CD4-positive, alpha-beta T cell treated with Interleukin-15 for 1 hour (primary cell): ENCODE measurements at places on chromosomes 13 and 19.
A peak's percentile ranks its signal among the peaks of the same experiment; 100 is the strongest.

DNA sequence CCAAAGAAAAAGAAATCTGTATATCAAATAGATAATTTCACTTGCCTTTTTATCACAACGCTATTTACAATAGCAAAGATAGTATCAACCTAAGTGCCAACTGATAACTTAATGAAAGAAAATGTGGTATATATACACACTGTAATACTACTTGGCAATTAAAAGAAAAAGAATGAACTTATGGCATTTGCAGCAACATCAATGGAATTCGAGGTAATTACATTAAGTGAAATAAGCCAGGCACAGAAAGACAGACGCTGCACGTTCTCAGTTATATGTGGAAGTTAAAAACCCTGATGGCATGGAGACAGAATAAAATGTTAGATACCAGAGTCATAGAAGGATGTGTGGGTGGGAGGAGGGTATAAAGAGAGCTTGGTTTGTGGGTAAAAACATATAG, 1260.5 kb upstream of the PCDH9 start:
- DNase-seq: no peak

DNA sequence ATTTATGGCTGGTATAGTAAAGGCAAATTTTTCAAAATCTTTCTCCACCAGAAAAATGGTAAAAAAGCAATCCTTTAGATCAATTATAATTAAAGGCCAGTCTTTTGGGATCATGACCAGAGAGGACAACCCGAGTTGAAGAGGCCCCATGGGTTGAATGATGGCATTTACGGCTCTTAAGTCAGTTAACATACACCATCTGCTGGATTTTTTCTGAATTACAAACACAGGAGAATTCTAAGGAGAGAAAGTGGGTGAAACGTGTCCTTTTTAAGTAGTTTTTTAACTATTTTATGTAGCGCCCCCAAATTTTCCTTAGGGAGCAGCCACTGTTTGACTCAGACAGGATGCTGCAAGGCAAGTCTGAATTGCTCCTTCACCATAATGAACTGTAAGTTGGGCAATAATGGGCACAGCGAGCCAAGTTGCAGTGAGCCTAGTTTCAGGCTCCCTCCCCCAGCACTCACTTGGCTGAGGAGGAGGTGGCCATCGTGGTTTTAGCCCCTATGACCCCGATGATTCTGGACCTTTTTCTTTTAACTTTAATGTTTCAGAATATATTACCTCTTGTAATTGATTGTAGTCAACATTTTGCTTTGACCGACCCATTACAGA, 13.6 kb upstream of the ZNF611 start:
- DNase-seq: no peak

GRCh38 chr19:37763488-37763887, 15.9 kb downstream of the ZNF573 start:
- no peak for DNase-seq

DNA sequence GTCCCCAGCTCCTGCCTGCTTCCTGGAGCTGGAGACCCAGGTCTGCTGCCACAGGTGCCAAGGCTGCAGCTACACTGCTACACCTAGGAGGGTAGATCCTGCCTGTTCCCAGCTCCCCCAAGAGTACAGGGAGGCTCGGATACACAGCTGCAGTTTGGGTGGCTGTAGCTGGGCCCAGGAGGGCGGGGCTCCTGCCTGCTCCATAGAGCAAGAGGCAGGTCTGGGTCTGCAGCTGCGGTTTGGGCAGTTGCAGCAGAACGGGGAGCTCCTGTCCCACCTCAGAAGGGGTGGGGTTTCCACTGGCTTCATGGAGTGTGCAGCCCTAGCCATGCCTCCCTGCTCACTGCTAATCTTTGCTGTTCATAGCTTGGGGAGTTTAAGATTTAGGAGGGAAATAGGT, 199.0 kb downstream of the NUFIP1 start:
- DNase-seq: no peak

- DNase-seq: peak; percentile 72
Measured at GRCh38 chr19:1264801-1265614, 4.1 kb upstream of the CIRBP start.

DNA sequence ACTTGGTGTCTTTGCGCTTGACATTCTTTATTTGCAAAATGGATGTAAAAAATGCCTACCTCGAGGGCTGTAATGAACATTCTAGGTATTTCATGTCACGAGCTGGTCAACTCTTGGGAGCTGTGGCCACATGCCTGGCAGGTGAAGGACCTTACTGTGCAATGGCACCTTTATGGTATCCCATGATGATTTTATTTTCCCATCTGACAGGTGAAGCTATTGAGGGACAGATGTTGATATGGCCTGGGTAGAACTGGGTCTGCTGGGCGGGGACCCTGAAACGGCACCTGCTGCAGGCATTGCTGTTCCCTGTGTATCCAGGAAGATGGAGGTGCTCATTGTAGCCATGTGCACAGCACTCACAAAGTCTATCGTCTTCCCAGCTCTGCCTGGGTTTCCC, 332.2 kb downstream of the TEX29 start:
- DNase-seq: no peak

DNA sequence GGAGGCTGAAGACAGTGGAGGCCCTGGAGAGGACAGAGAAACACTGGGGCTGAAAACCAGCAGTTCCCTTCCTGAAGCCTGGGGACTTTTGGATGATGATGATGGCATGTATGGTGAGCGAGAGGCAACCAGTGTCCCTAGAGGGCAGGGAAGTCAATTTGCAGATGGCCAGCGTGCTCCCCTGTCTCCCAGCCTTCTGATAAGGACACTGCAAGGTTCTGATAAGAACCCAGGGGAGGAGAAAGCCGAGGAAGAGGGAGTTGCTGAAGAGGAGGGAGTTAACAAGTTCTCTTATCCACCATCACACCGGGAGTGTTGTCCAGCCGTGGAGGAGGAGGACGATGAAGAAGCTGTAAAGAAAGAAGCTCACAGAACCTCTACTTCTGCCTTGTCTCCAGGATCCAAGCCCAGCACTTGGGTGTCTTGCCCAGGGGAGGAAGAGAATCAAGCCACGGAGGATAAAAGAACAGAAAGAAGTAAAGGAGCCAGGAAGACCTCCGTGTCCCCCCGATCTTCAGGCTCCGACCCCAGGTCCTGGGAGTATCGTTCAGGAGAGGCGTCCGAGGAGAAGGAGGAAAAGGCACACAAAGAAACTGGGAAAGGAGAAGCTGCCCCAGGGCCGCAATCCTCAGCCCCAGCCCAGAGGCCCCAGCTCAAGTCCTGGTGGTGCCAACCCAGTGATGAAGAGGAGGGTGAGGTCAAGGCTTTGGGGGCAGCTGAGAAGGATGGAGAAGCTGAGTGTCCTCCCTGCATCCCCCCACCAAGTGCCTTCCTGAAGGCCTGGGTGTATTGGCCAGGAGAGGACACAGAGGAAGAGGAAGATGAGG, 1.5 kb downstream of the PPP1R15A start:
- DNase-seq: peak; percentile 23

DNA sequence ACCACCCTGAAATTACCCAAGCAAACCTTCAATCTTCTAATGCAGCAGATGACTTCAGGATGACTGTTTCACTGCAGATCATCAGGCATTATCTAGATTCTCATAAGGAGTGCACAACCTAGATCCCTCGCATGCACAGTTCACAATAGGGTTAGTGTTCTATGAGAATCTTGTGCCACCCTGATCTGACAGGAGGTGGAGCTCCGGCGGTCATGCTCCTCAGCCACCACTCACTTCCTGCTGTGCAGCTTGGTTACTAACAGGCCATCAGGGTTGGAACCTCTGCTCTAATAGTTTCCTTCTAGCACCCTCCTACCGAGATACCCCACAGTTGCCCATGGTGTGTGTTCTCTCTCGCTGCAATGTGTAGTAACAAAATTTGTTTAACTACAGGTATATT, 442.8 kb downstream of the FGF14 start:
- no peak for DNase-seq

DNA sequence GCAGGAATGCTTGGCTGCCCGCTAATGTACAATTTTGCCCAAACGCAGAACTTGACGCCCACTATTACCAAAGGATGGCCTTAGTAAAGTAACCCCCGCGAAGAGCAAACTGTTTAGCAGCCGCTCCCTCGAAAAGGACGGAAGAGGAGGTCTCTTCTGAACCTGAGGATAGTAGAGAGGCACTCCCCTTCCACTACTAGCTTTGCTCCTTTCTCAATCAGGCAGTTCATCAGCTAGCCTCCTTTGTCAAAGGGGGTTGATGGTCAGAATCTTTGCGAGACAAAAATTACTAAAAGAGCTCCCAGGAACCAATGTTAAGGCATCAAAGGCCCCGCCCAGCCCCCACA, 534 bp downstream of the CAB39L start:
- DNase-seq: no peak

DNA sequence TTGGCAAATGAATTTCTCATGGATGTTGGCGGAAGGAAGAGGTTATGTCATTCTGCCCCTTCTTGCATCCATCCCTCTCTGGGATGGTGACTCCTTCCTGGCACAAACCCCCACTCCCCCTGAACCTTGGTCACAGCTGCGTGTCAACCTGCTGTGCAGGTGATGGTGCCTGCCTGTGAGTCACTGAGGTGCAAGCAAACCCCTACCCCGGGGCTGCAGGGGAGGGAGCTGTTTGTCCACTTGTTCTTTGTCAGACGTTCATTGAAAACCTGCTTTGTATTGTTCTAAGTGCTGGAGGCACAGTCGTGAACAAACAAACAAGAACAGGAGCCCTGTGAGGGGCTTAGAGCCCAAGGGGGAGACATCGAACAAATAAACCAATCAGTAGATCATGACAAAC, 2.0 kb upstream of the GAPDHS start:
- no peak for DNase-seq
